Activated CD4-positive, alpha-beta T cell treated with anti-CD3 and anti-CD28 coated beads, Interleukin-2, amount 10 ng/mL, durations not matched to agents 7 days and 5 days (primary cell): ENCODE measurements at places on chromosomes 1 and 21.

DNA sequence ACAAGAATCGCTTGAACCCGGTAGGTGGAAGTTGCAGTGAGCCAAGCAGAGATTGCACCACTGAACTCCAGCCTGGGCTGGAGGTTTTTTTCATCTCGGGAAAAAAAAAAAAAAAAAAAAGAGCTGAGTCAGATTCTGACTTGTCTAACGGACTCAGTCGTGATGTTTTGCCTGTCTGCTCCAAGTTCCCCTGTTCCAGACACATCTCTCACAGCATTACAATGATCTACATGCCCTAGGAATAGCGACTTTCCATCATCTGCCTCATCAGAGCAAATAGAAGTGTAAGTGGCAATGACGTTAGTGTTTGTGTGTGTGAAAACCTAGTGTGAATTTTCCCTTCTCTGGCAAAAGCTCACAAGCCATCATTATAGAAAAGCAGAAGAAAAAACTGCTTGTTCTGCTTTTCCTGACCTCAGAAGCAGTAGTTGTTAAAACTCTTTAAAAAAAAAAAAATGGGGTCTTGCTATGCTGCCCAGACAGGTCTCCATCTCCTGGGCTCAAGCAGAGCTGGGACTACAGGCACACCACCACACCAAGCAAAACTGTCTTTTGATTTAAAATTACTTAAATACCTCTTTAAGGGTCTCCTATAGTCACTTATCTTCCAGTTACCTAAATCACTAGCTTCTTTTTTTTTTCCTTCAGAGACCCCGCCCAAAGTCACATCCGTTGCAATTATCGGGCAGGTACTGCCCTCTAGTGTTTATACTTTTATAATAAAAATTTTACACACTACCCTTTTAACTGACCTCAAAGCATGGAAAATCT is 37.3 kb downstream of the PLEKHO1 start:
- peak; percentile 23 for DNase-seq

DNA sequence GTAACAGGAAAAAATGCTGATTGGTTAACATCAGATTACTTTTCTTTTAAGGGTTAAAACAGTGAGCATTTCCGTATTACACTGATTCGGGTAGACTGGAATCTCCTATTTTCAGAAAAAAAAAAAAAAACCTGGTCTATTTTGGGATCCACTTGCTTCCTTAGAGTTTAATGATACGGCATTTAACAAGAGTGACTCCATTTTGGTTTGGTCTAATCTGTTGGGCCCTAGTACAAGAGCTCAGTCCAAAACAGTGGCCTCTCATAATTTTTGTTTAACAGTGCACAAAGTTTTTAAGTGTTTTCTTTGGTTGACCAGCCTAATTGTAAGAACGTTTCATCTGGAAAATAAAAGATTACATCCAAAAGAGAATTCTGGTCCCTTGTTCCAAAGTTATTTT is 120.2 kb downstream of the NRDC start:
- DNase-seq: no peak

DNA sequence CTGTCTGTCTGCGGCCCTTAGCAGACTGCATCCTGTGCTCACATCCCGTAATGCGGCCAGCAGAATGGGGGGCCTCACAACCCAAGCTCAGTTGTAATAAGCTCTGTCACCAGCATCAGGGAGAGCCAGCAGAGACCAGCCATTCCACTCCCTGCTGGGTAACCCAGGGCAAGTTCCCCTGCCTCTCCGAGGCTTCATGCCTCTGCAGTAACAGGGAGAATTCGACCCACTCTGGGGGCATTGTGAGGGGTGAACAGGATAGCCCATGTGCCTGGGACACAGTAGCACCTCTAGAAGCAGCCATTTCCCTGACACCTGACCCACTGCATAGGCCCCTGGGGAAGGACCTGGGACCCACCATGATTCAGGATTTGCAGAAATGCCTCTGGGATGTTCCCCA is 461.2 kb downstream of the MATN1 start:
- DNase-seq: no peak

DNA sequence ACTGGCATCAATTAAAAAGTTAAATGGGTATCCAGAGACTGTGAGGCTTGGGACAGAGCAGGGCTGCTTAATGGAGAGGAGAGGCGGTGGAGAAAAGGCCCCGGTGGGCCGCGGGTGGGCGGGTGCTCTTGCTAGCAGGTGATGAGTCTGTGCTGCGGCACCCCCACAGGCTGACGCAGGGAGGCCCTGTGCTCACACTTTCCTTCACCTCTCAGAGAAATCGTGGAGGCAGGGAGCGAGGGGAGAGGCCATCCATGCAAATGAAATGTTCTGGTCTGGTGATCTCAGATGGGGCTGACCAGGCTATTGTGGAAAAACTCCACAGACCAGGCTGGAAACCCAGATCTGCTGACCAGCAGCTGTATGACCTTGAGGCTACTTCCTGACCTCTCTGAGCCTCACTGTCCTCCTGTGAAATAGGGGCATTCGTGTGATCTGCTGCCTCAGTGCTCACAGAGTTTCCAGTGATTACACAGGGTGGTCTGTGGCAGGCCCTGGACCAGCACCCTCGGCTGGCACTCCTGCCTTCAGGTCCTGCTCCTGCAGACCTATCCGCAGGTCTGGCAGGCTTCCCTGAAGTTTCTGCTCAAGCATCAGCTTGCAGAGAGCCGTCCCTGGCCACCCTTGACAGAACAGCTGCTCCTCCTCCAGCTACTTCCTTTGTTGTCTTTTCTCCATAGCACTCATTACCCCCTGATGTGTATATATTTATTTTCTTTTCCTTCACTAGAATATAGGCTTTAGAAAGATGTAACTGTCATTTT is 89.2 kb downstream of the BEND5 start:
- DNase-seq: no peak
